Amygdala (tissue), 56 donors: ENCODE measurements at places on chromosomes 7 and 10.

DNA sequence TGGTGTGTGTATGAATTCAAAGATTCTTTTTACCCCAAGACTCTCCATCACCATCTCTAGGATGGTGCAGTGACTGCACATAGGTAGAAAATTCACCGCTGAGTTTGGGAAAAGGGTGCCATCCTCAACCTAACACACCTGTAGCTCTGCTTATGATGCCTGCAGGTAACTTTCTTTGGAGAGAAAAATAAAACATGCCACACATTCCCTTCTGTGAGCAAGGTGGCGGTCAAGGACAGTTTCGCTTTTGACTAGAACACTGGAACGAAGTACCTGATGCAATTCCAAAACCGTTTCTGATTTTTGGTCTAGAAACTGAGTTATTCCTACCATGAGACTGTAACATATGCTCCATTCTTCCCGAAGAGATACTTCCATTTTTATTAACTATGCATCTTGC is 205.6 kb downstream of the FGFR2 start:
- DNase-seq = no peak

DNA sequence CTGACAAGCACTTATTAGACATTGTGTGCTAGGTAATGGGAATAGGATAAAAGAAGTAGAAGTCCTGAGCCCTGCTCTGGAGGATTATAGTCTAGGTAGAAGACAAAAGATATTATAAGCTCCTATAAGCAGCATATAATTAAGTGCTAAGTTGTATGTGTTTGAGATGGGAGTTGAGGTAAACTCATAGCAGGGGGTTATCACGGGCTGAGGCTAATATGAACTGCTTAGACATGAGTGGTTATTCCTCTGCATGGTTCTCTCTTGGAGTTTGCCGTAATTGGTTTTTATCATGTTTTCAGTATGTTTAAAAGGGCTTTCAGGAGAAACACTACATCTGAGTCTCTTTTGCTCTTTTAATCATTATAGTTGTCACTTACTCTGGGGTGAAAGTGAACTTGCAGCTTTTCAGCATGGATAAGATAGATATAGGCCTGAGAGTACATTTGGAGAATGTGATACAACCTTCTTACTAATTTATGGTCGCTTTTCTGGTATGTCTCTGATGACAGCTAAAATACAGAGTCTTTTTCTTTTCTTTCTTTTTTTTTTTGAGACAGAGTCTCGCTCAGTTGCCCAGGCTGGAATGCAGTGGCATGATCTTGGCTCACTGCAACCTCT is 39.0 kb downstream of the SMNDC1 start:
- DNase-seq = no peak

DNA sequence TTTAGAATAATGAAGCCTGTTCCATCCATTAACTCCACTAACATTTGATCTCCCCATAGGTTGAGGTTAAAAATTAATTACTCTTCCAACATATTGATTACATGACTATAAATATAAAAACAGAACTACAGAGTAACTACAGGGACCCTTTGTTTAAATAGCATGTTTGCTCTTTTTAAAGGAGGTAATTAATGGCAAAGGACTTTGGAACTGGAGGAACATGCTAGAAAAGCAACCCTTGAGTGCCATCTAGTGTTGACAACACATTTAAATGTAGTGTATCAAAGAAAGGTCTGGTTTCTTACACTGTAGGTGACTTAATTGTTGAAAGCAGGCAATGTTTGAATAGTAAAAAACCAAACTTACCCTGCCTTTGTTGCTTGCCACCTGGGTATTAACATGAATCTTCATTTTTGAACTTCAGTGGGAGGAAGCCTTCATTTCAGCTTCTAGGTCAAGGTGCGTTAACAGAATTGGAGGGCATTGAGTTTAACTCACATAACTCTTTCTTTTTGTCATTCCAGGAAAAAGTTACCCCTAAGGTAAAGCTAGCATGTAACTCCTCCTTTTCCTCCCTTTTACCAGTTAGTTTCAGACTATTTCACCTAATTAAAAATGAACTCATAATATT is 52.6 kb upstream of the CAPZA2 start:
- DNase-seq = no peak

GRCh38 chr7:3246127-3246526 is 54.9 kb upstream of the SDK1 start:
- DNase-seq = no peak

DNA sequence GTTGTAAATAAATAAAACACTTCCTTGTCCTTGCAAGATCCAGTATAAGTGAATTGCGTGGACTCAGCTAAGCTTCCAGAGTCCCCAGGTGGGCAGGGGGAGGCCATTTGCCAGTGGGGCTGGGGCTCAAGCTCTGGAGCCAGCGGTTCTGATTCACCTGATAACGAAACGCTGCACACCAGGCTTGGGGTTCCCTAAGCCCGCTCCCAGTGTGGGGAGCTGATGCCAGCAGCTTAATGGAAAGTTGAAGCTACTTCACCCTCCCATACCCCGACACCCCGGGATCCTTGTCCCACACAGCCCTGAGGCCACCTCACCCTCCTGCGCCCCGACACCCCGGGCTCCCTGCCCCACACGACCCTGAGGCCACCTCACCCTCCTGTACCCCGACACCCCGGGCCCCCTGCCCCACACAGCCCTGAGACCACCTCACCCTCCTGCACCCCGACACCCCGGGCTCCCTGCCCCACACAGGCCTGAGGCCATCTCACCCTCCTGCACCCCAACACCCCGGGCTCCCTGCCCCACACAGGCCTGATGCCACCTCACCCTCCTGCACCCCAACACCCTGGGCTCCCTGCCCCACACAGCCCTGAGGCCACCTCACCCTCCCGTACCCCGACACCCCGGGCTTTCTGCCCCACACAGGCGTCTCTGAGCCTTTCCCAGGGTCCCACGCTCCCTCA is 30.8 kb downstream of the FKBP6 start:
- DNase-seq = peak; percentile 40

DNA sequence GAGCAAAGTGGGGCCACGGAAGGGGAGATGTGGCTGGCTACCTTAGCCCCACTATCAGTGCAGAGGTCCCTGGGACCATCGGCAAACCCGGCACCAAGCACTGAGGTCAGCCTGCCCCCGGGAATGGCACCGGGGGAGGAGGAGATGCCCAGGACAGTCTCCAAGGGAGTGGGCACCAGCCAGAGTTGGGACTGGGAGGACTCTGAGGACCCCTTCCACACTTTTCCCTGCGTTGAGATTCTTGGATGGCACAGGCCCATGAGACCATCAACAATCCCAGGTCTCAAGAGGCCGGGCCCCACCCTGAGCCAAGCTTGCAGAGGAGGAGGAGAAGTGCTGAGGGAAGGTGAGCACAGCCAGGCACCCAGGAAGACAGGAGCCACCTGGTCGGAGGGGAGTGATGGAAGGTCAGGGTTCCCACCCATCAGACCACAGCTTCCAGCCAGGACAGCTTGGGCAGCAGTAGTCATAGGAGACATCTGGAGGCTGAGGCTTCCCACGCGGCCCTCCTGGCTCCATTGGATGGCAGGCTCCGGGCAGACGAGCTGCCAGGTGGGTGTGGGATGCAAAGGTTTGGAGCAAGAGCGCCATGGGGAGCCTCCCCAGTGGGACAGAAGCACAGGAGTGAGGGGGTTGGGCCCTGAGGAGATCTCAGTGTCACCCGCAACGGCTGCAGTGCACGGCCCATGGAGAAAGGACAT is 2.6 kb upstream of the OPN4 start:
- no peak for DNase-seq

GRCh38 chr10:75926763-75927162 is 495.3 kb downstream of the LRMDA start:
- DNase-seq = no peak

GRCh38 chr7:107559864-107560263 is 3.9 kb downstream of the COG5 start:
- DNase-seq = no peak

GRCh38 chr7:123929107-123929506 is 4.1 kb downstream of the SPAM1 start:
- no peak for DNase-seq

DNA sequence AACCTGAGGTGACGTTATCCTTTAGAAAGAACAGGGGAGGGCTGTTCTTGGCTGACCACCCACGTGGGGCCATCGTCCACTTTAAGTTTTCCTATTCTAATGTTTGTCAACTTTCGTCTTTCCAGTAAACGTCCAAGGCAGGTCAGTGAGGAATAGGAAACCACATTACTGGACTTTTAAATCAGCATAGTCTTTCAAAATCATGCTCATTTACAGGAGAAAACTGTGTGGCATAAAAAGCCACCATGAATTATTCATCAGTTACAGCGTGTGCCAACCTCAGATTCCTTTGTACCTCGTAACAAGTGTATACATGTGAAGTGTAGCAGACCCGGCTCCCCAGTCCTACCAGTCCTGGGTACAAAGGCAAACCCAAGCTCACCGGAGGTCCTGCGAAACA is 25.1 kb upstream of the ABLIM1 start:
- DNase-seq = no peak

DNA sequence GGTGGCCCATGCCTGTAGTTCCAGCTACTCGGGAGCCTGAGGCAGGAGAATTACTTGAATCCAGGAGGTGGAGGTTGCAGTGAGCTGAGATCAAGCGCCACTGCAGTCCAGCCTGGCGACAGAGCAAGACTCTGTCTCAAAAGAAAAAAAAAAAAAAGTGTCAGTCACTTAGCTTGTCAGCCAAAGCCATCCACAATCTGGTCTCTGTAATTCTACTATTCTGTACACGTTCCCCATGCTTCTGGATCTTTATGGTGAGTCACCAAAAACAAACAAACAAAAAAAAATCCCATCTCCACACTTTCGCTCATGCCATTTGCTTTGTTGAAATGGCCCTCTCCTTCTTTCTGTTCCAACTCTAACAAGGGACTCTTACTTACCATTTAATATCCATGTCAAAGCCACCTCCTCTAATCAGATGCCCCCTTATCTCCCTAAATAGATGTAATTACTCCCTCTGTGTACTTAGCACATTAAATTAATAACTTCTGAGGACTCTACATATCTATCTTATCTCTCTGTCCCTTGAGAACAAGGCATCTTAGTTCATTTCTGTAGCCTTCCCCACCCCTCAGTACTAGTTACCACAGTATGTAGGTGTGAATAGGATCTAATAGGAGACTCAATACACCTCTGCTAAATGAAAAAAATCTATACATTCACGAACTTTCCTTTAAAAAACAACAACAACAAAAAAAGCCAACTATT is 128.4 kb downstream of the ELMO1 start:
- no peak for DNase-seq

DNA sequence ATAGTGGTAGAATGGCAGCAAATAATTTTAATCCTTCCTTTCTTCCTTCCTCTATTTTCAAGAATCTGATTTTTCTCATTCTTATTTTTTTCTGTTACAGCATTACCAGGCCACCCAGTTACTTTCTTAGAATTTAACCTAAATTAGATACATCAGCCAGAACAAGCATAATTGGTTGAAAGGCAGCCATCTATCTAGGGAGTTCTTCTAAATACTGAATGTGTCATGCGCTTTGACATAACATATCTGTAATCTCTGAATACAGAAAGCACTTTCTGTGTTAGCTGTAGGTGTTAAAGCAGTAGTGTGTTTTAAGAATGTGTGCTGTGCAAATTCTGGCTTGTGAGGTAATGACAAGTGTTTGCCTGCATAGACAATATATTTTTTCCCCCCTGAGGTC is 97.3 kb downstream of the BTRC start:
- DNase-seq = no peak

- no peak for DNase-seq
Observed at GRCh38 chr7:95365151-95365550, 31.0 kb downstream of the PON3 start.

- DNase-seq = no peak
Observed at GRCh38 chr10:34834274-34834673, 19.2 kb upstream of the PARD3 start.
